Muscle of leg (tissue), 16 donors: ENCODE measurements at places on chromosomes 3 and 15.

DNA sequence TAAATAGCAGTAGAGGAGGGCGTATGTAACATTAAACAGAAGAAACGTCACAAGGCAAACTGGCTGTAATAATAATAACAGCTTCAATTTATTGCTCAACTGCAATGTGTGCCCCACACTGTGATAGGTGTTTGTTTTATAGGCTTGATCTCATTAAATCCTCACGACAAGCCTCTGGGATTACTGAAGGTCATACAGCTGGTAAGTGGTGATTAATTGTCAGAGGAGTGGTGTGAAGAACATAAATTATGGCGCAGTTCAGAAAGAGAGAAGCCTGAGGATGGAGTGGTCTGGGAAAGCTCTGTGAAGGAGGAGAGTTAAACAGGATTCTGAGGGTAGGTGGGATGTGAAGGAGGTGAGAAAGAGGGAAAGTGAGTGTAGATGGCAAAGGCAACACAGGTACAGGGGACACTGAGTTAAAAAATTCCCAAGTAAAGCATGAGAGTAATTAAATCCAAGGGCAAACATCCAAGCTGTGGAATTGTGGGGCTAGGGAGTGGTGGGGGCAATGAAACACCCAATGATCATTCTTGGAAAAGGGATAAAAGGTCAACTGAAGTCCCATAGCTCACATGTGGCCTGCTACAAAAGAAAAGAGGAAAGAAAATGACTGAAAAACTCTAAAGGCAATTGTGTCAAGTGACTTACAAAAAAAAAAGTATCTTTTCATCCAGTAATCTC, 16.5 kb upstream of the GLCE start:
- no peak for DNase-seq

- DNase-seq = peak; percentile 80
Measured at GRCh38 chr15:69703532-69704187, 251.0 kb downstream of the RPLP1 start.

DNA sequence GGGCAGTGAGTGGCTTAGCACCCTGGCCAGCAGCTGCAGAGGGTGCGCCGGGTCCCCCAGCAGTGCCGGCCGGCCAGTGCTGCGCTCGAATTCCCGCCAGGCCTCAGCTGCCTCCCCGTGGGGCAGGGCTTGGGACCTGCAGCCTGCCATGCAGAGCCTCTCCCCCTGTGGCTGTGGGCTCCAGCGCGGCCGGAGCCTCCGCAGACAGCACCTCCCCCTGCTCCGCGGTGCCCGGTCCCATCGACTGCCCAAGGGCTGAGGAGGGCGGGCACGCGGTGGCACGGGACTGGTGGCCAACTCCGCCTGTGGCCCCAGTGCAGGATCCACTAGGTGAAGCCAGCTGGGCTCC, 386.3 kb downstream of the CNTN4 start:
- DNase-seq = no peak

- no peak for DNase-seq
Measured at GRCh38 chr15:49066372-49066771, 20.1 kb upstream of the SECISBP2L start.

GRCh38 chr3:89851974-89852621, 744.7 kb downstream of the EPHA3 start:
- peak; percentile 68 for DNase-seq

DNA sequence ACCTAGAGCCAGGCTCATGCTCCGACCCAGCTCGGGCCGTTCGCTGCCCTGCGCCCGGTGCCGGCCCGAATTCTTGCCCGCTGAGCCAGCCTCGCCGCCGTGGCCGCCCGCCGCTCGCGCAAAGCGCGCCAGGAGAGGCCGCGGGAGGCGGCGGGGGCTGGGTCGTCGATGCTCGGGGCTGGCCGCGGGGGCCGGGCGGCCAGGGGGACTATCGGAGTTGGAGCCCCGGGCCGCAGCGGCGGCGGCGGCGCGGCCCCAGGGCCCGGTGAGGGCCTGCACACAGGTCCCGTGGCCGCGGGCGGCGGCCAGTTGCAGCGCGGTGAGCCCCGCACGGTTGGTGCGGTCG, 1.1 kb downstream of the ANKRD63 start:
- no peak for DNase-seq

GRCh38 chr3:42700366-42701288, 2.0 kb downstream of the HHATL start:
- DNase-seq = no peak
